ENCODE measurements at places on chromosomes 3 and 15.

DNA sequence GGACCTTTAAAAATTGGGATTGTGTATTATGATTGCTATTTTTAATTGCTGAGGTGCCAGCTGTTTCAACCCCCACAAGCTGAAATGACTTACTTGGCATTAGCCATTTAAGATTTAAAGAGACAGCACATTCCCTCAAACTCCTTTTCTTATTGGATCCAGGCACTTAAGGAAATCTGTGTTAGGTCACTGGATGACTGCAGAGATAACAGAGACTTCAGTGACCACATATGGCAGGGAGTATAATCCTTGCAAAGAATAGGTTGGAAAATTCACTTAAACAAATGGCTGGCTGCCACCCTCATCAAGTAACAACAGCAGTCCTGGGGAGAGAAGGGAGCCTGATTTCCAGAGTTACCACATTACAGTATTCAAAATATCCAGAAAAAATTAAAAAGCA lies 66.6 kb downstream of the SLMAP start:
- no peak for DNase-seq

DNA sequence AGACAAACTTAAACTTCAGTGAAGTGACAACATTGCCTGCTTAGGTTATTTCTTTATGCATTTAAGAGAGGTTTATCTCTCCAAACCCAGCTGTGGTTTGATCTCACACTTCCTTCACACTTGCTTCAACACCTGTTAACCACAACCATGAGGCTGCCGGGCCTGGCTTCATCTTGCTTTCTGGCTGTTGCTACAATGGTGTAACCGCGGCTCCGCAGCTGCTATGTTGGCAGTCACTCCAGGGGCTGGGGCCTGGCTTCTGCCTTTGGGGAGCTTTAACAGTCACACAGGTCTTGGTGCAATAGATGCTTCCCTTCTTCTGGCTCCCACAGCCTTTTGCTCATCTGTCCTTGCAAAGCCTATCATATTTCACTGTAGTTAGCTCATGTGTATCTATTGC lies 72.9 kb upstream of the MNS1 start:
- no peak for DNase-seq

GRCh38 chr3:194323785-194324735 lies 27.1 kb downstream of the CPN2 start:
- peak; percentile 75 for DNase-seq

DNA sequence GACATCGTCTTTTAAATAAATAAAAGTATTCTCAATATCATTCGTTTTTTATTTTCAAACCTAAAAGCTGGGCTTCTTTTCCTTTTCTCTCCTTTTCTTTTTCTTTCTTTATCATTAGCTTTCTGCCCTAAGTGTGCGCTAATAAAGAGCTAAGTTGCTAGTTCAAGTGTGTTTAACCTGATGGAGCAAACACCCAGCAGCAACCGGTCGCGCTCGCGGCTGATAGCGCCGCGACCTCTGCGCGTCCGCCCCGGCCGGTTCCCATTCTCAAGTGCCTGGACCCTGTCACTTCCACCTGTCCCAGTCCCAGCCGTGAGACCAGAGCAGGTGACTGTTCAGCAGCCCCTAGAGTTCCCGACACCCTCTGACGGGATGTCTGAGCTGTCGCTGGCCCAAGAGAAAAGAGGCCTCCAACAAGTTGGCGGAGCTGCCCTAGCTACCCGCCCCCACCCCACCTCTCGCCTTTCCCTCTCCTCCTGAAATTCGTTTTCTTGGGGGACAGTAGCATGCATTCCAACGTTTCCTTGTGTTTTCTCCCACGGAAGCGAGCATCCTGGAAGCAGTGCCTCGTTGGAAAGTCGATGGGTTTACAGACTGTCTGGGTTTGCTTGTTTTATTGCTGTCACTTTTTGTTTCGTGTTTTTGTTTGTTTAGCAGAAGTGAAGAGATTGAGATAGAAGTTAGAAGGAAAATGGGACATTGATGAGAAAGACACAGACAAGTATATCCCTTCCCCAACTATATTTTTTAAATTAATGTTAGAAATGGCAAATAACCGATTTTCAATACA lies 3.1 kb upstream of the MECOM start:
- DNase-seq, result no peak

GRCh38 chr15:53950572-53950971 lies 27.7 kb upstream of the UNC13C start:
- DNase-seq, result no peak

GRCh38 chr15:82129761-82130160 lies 83.9 kb upstream of the MEX3B start:
- DNase-seq, result peak; percentile 66

DNA sequence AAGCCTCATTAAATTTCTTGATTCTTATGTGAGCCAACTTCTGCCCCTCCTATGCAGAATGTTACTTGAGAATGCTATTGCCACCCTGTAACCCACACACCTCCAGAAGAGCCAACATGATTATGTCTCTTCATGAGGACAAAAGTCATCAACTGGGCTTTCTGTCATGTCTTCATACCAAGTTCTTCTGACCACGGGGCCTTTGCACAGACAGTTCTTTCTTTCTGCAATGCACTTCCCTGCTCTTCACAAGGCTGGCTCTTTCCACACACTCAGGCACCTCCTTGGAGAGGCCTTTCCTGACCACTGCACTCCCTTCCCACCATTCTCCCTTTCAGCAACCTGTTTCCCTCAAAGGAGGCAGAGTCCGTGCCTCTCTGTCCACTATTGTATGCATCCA lies 107.9 kb upstream of the NR2E3 start:
- no peak for DNase-seq

DNA sequence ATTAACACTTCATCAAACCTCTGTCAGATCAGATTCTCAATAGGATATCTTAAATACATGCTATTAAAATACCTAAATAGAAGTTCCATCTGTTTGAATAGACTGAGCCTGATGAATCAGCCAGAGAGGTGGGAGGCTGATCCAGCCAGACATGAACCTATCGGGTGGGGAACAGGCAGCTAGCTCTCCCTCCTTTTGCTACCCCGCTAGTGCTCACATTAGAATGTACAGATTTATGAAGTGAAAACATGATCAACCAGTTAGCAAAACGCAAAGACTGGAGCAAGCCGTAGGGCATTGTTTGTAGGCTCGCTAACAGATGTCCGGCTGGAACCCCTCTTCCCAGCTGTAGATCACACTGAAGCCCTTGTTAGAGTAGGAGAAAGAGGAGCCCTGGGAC lies 54.4 kb downstream of the GTF2E1 start:
- no peak for DNase-seq

DNA sequence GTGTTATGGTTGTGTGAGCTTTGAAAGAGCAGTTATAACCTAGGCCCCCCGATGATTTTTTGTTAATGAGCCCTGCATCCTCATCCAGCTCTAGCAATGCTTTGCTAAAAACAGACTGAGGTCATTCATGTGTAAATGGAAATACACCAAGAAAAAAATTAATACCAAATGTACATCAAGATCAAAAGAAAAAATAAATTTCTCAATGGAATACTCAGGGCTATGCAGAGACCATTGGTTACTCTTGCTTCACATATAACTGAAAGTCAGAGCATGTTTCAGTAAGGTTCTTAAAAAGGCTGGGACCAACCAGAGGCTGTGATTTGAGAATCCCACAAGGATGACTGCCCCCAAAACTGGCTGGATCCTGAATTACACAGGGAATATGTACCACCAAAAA lies 48.0 kb downstream of the ARHGAP31 start:
- no peak for DNase-seq

DNA sequence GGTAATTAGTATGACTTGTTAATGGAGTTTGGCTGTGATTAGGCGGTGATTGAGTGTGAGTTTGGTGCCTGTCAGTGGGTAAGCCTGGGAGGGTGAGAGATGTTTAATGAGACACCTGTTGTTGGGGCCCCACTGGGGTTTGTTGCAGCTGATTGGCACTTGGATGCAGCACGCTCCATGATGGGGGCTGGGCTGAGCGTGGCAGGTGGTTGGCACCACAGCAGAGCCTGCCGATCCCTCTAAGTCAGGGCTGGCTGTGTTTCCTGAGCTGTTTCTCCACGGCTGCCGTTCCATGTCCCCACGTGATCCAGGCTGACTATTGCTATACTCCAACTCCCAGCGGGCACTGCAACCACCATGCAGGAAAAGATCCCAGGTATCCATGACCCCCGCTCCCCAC lies 93.5 kb upstream of the ARRDC4 start:
- no peak for DNase-seq

- DNase-seq, result no peak
Measured at GRCh38 chr3:33956776-33957175, 158.3 kb downstream of the PDCD6IP start.

DNA sequence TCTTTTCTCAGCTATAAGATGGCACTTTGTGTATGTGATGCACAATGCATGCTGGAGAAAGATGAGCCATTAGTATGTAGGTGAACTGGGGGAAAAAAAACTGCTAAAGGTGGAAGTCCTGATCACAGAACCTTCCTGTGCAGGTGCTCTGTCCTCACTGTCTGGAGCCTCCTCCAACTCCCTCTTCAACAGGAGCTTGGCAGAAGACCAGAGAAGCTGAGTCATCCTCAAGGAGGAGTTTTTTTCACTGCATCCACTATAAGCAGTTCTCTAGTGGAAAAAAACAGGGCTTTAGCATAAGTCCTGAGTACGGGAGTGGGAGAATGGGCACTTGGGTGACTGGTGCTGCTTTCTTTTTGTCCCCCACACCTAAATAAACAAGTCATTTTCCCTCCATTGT lies 168.4 kb upstream of the CADPS start:
- DNase-seq, result no peak

GRCh38 chr3:195270079-195270816 lies 711 bp downstream of the XXYLT1 start:
- no peak for DNase-seq

GRCh38 chr3:141430316-141430715 lies 56.5 kb upstream of the RASA2 start:
- DNase-seq, result no peak

GRCh38 chr15:50968353-50968752 lies 59.9 kb downstream of the AP4E1 start:
- no peak for DNase-seq

DNA sequence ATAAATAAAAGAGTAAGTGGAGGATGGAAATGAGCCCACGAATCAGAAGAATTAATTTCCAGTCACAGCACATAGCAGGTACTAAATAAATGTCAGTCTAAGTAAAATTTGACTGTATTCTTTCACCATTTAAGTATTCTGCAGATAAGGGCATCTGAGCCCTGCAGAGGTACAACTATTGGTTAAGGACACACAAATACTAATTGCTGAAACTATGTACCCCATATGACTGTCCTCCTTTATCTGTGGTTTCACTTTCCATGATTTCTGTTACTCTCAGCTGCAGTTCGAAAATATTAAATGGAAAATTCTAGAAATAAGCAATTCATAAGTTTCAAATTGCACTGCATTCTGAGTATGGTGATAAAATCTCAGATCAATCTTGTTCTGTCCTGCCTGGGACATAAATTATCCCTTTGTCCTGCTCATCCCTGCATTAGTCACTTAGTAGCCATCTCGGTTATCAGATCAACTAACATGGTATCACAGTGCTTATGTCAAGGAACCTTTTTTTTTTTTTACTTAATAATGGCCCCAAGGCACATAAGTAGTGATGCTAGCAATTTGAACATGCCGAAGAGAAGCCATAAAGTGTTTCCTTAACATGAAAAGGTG lies 95.1 kb downstream of the LSAMP start:
- DNase-seq, result no peak
